ENCODE measurements at places on chromosomes 3 and 15.
A peak's percentile ranks its signal among the peaks of the same experiment; 100 is the strongest.

GRCh38 chr3:145017959-145018358, 1046.3 kb downstream of the DIPK2A start:
- no peak for DNase-seq

GRCh38 chr15:51864408-51865056, 35.1 kb downstream of the TMOD3 start:
- no peak for DNase-seq

- no peak for DNase-seq
These were observed 110.0 kb downstream of the EPHB1 start for GRCh38 chr3:134904776-134905646.

- peak; percentile 6 for DNase-seq
These were observed 40.7 kb downstream of the LDHAL6B start for GRCh38 chr15:59247364-59247763.

DNA sequence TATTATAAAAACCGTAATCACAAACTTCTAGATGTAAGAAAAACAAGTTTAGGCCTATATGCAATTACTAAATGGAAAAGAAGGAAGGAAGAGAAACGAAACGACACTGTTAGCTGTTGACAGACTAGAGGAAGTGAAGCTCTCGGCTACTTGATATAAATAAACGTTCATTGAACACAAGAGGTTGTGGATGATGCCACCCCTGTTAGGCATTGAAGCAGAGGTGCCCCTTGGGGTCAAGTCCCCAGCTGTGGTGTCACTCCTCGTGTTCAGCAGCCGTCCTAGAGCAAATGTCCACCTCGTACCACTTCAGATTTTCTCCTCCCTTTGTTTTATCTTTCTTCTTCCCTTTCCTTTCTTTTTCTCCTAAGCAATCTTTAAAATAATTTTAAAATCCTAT, 146.5 kb upstream of the UBE2E1 start:
- no peak for DNase-seq

DNA sequence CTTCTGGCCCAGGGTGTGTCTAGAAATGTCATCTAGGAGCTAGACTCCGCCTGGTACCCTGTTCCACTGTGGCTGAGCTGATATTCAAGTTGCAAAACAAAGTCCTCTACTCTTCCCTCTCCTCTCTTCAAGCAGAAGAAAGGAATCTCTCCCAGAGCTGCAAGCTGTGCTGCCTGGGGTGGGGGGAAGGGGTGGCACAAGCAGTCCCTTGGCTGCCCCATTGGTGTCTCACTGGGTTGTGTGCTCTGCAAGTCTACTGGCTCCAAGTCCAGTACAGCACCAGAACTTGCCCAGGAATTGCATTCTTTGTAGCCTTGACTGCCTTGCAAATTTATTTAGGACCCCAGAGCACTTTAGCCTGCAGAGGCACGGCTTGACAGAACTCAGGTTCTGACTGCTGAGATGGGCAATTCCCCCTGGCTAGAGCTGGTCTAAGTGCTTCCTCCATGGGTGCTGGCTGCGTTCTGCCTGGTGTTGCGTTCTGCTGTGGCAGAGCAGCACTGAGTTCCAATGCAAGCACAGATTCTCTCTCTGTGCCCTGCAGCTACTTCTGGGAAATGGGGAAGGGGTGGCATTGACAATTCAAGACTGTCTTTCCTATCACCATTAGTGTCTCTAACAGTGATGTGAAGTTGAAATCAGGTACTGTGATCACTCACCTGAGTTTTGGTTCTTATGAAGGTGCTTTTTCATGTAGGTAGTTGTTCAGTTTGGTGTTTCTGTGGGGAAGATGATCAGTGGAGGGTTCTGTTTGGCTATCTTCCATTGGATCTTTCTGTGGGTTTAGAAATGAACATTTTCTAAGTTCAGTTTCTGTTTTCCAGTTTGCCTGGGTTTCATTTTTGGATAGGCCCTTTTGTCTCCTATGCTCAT, 39.5 kb downstream of the OXSR1 start:
- DNase-seq, result no peak

DNA sequence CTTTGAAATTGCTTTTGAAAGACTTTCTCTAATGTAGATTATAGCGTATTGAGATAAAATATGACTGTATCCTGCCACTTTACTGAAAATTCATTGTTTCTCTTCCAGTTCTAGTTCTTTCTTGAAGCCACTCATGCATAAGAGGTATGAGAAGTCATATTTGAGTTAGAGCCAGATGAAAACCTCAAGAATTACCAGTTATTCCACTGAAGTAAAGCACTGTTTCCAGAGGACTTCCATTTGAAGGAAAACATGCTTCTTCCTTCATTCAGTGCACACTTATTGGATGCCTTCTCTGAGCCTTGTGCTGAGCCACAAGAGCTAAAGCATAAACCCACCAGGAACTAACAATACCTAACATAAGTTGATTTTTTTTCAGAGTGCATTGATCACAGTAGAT, 513.4 kb downstream of the ZNF385D start:
- DNase-seq, result no peak

DNA sequence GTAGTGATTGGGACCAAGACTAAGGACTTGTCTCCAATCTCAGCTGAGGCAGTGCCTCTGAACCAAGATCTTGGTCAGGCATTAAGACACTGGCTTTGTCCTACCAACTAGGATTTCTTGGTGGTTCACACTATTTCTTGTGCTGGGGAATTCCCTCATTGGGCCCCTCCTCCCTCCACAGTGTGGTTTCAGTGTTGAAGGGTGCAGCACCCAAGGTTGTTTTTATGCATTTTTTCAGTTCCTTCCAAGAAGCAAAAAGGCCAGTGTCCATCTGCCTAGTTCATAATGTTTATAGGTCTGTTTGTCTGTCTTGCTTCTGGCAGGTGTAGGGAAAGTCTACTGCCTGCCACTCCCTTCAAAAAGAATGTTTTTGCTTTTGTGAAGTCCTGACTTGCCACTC, 10.6 kb upstream of the ITPKA start:
- DNase-seq, result no peak

DNA sequence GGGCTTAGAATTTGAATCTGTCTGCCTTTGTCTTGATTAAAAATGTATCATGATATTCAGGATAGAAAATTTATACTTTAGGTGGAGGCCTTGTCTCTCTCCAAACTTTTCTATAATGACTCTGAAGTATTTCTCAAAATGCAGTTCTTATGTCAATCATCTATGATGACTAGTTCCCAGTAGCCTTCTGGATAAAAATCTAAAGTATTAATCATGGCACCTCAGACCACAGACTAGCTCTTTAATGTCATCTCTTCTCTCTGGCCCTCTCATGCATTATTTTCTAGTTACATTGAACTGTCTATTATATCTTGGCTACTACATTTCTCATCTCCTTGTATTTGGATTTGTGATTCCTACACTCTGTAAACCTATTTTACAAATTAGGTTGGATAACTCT, 96.9 kb downstream of the ZPLD1 start:
- DNase-seq, result no peak

- DNase-seq, result no peak
These were observed 163.3 kb downstream of the PGPEP1L start for GRCh38 chr15:98844261-98844660.

All from activated T-helper 9 cell treated with anti-CD3 and anti-CD28 coated beads, Interleukin-2, amount 50 U/mL, for 16 hours (primary cell).